Neural crest cell (in vitro differentiated cells): ENCODE measurements at places on chromosomes 6 and 20. TPM values are rescaled to one million over a fixed set of nuclear protein-coding genes. Genes with fewer than 3 reads are reported as not detected.

DNA sequence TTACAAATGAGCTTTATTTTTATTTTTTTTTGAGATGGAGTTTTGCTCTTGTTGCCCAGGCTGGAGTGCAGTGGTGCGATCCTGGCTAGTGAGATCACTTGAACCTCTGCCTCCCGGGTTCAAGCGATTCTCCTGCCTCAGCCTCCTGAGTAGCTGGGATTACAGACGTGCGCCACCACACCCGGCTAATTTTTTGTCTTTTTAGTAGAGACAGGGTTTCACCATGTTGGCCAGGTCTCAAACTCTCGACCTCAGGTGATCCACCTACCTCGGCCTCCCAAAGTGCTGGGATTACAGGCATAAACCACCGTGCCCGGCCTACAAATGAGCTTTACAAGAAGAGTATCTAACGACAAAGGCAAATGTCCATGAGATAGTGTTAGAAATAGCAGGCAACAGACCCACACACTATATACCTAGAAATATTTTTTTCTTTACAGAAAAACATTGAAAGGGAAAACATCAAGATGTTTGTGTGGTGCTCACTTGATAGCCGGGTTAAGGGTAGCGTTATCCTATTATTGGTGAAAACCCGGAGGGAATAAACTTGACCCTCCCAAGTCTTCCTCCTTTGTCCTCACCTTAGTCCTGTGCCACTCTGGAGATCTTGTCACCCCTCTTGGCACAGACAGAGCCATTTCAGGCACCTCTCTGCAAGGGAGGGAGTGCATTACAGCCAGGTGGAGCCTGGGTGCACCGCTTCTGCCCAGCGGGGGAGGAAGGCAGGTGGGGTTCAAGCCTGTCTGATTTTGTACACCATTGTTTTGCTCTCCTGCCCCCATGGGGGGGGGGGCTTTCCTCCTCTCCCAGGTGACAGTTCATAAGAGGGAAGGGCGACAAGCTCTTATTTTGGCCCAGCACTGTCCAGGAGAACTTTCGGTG, 21.0 kb upstream of the AVP start:
- no peaks in the 10 kb centered on the region for H3K4me1 ChIP-seq
- no peaks in the 10 kb centered on the region for H3K27me3 ChIP-seq
- no peaks in the 10 kb centered on the region for H3K36me3 ChIP-seq
- no peak overlapping the region for H3K4me3 ChIP-seq

DNA sequence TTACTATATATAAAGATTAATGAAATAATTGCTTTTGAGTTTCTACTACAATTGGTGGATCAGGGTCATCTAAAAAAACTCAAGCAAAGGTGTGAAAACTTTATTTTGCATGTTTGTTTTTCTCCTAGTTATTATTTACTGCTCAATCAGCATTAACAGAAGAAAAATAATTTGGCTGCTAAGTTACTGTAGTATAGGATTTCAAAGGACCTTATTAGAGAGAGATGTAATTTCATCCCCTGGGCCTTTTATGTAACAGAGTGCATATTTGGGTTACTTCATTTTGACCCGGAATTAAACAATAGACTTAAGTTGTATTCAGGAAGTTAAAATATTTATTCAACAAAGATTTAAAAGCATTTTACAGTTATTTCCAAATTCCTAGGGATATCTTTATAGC, 49.8 kb downstream of the EYA4 start:
- H3K4me3 ChIP-seq: no peak overlapping the region
- no peaks in the 10 kb centered on the region for H3K4me1 ChIP-seq
- no peak overlapping the region for H3K27ac ChIP-seq
- DNase-seq: no peak
- H3K36me3 ChIP-seq: no peaks in the 10 kb centered on the region

DNA sequence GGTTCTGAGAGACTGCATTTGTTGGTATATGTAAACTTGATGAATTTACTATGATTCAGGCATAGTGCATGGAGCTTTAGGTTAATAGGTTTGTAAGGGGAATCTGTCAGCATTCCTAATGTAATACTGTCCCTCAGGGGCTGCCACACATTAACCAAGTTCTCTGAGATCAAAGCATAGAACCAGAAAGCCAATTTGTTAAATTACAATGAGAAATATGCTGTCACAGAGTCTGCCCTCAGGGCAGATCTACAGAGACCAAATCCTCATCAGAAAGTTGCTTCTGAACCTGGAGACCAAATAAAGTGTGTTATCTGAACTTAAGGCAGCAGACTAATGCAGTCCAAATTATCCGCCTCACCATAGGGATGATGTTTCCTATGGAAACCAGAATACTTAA, 250.8 kb upstream of the HTR1E start:
- no peaks in the 10 kb centered on the region for H3K36me3 ChIP-seq
- no peak for DNase-seq
- no peak overlapping the region for H3K27ac ChIP-seq
- H3K4me1 ChIP-seq: no peaks in the 10 kb centered on the region
- H3K4me3 ChIP-seq: no peak overlapping the region

GRCh38 chr6:100899202-100899601, 18.1 kb upstream of the ASCC3 start:
- no peak for DNase-seq
- no peaks in the 10 kb centered on the region for H3K36me3 ChIP-seq
- no peak overlapping the region for H3K4me3 ChIP-seq

DNA sequence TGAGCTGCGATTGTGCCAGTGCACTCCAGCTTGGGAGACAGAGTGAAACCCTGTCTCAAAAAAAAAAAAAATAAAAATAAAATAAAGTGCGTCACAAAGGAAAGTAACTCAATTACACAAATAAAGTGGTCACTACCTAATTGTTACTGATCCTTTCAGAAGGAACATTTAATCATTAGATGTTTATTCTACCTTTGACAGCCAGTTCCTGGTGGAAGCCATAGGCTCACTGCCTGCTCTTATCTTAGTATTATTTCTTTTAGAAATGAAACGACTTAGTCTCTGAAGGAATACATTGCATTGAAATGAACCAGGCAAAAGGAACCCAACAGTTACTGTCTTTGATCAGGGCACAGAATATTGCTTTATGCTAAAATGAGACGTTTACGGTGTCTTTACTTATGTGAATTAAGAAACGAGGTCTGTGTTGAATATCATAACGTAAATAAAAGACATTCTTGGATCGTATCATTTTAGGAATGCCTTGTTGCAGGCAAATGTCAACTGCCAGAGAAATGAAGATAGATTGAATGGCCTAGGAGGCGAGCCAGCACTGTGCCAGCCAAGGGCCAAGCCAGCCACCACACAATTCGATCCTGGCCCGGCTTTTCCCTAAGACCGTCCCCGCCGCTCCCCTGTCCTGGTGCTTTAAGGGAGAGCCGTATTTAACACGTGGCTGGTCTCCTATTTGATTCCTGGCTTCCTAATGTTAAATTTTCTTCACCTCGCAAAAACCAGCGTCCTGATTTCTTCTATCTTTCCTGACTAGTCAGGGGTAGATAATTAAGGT, 136.7 kb upstream of the GMDS start:
- H3K4me3 ChIP-seq: no peak overlapping the region
- H3K4me1 ChIP-seq: no peaks in the 10 kb centered on the region
- no peaks in the 10 kb centered on the region for H3K36me3 ChIP-seq
- H3K27ac ChIP-seq: no peak overlapping the region
- H3K27me3 ChIP-seq: no peaks in the 10 kb centered on the region
- DNase-seq: no peak

EPB41L1 gene
- 30.6 and 33.1 TPM in 2 replicates for total RNA-seq

DNA sequence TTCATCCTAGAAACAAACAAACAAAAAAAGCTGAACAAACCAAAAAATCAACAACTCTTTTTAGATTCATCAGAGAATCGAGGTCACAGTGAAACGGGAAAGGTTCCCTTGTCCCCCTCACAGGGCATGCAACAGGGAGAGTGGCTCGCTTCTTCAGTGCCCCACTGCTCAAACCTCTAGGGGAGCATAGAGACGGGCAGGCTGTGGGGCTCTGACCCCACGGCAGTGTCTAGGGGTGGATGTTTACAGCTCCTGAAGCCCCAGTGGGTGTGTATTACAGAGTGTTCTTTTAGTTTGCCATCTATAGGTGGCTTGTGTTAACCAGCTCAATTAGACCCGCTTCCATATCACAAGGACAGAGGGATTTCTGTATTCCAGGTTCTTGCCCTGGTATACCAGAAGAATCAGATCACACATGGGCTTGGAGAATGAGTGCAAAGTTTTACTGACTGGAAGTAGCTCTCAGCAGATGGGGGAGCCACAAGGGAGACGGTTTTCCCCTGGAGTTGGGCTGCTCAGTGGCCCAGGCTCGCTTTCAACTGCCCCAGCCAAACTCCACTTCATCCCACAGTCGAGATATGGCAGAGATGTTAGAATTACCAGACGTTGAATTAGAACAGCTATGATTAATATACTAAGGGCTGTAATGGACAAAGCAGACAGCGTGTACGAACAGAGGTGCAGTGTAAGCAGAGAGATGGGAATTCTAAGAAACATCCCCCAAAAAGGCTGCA, 192.6 kb upstream of the CST7 start:
- H3K36me3 ChIP-seq: no peaks in the 10 kb centered on the region
- H3K27me3 ChIP-seq: peaks cover 62% of the 10 kb centered on the region
- peaks cover 14% of the 10 kb centered on the region for H3K4me1 ChIP-seq
- H3K27ac ChIP-seq: no peak overlapping the region
- DNase-seq: no peak
- H3K4me3 ChIP-seq: no peak overlapping the region

DNA sequence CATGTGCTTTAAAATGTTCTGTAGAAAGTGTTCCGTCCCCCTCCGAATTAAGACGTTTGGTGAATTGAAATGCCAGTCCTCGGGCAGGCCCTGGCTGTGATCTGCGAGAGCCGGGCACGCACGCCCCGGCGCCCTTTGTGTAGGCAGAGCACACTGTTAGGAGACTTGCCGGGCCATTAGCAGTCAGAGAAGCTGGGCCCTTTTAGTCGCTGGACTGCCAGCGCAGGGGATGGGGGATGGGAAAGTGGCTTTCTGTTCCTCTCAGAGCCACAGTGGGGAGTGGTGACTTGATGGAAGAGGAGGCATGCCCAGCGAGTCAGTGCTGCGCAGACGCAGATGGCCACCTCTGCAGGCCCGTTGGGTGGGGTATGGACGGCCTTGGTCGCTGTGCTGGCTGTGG, 2.2 kb downstream of the PPP1R3G start:
- H3K36me3 ChIP-seq: no peaks in the 10 kb centered on the region
- peak overlapping the region; percentile 61 for H3K4me3 ChIP-seq
- H3K27me3 ChIP-seq: peaks cover 59% of the 10 kb centered on the region
- H3K27ac ChIP-seq: no peak overlapping the region

DNA sequence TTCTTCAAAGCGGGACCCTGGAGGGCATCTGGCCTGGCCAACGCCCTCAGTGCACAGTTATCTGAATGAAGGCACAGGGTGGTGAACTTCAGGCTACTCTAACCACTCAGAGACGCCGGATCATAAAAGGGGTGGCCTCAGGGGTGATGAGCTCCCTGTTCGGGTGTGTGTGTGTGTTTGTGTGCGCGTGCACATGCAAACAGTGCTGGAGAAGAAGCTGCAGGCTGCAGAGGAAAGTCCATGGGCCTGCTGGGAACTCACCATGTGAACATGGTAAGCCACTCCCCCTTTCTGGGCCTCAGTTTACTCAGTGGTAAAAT, 42.0 kb downstream of the KIAA1755 start:
- H3K27ac ChIP-seq: no peak overlapping the region
- no peak overlapping the region for H3K4me3 ChIP-seq
- no peak for DNase-seq

DNA sequence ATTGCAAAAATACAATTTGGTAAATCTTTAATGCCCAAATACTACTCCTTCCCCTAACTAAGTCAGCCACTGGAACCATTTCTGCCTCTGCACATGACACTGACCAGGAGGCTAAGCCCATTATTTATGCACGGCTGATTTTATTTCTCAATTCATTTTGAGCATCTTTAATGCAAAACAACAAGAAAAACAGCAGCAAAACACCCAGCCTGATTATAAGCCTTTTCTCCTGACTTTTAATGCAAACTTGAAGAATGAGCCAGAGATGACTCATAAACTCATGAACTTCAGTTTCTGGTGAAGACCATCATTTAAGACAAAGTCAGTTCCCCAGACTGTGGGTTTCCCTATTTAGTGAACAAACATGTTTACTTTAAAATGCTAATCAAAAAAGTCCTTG, 51.6 kb downstream of the CYP24A1 start:
- H3K4me1 ChIP-seq: no peaks in the 10 kb centered on the region
- H3K36me3 ChIP-seq: no peaks in the 10 kb centered on the region
- H3K27me3 ChIP-seq: no peaks in the 10 kb centered on the region
- no peak for DNase-seq
- H3K27ac ChIP-seq: no peak overlapping the region

- H3K4me3 ChIP-seq: no peak overlapping the region
- H3K27me3 ChIP-seq: peaks cover 41% of the 10 kb centered on the region
- no peak overlapping the region for H3K27ac ChIP-seq
- no peak for DNase-seq
These were observed 4.5 kb downstream of the CCDC170 start for GRCh38 chr6:151498327-151498726.

DNA sequence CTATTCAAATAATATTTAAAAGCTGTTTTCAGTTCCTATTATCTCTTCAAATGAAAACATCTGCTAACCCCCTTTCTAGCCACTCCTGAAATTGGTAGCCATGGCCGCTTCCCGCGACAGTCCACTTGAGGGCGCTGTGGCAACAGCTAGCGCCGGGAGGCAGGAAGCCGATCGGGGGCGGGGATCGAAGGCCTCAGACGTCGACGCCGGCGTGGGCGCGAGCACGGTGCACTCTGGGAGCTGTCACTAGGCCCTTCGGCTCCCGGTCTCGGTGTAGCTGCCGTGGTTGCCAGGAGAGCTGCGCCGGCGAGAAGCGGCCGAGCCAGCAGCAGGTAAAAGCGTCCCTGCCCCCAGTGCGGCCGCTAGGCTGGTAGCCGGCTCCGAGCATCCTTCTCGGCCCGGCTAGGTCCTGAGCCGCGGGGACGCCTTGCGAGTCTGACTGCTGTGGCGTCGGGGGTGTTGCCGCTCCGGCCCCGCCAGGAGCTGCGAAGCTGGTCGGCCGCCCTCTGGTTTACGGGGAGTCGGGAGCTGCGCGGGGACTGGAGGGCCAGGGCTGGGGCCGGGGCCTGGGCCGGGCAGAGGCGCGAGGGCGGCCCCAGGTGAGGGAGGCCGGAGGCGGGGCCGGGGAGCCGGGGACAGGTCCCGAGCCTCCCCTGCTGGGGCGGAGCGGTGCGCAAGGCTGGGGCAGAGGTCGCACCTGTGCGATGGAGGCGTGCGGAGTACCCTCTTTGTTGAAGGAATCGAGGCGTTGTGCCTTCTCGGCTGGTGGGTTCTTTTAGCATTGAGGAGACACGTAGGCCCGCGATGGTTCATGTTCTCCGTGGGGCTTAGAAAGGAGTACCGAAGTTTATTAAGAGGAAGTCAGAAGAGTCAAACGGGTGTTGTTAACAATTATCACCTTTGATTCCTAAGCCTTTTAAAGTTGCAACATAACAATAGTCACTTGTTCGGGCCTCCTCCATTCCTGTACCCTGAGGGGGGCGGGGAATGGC, at the start of gene DOP1A:
Gene DOP1A (plus strand): TSS at position 224 of the 992 bp plus-strand sequence. CDS start 29,307 bp downstream, outside the sequence.
- no peaks in the 10 kb centered on the region for H3K27me3 ChIP-seq
- peak; percentile 97 for DNase-seq
- peak within 1 kb of the TSS; percentile 84 for H3K27ac ChIP-seq
- peaks cover 36% of the 10 kb centered on the region for H3K4me1 ChIP-seq
- H3K36me3 ChIP-seq: no peaks in the 10 kb centered on the region

PACRG gene
- total RNA-seq: 0.59 and 1.8 TPM in 2 replicates
